Lower lobe of right lung (tissue), 2 donors: ENCODE measurements at places on chromosomes 1 and 21.

GRCh38 chr1:175169286-175170018, 23.1 kb downstream of the KIAA0040 start:
- H3K4me3 ChIP-seq: no peak overlapping the region
- no peak for DNase-seq
- H3K27ac ChIP-seq: peak overlapping the region; percentile 7
- H3K4me1 ChIP-seq: peaks cover 37% of the 10 kb centered on the region
- no peaks in the 10 kb centered on the region for H3K27me3 ChIP-seq
- H3K36me3 ChIP-seq: peaks cover 68% of the 10 kb centered on the region

GRCh38 chr1:165871311-165872067, 44.1 kb downstream of the UCK2 start:
- H3K27me3 ChIP-seq: no peaks in the 10 kb centered on the region
- DNase-seq: peak; percentile 65
- H3K27ac ChIP-seq: no peak overlapping the region
- H3K4me3 ChIP-seq: no peak overlapping the region

GRCh38 chr1:238811211-238811879, 575.0 kb upstream of the CHRM3 start:
- no peak for DNase-seq
- no peak overlapping the region for H3K27ac ChIP-seq
- no peak overlapping the region for H3K4me3 ChIP-seq
- H3K4me1 ChIP-seq: no peaks in the 10 kb centered on the region
- H3K27me3 ChIP-seq: no peaks in the 10 kb centered on the region

- no peak for DNase-seq
- no peaks in the 10 kb centered on the region for H3K4me1 ChIP-seq
- no peak overlapping the region for H3K4me3 ChIP-seq
- H3K36me3 ChIP-seq: no peaks in the 10 kb centered on the region
Measured at GRCh38 chr1:204241050-204241449, 27.3 kb upstream of the GOLT1A start.

- no peaks in the 10 kb centered on the region for H3K4me1 ChIP-seq
- no peaks in the 10 kb centered on the region for H3K27me3 ChIP-seq
- H3K36me3 ChIP-seq: peaks cover 61% of the 10 kb centered on the region
- no peak overlapping the region for H3K4me3 ChIP-seq
Measured at GRCh38 chr1:52348704-52349300, 17.2 kb downstream of the CC2D1B start.

DNA sequence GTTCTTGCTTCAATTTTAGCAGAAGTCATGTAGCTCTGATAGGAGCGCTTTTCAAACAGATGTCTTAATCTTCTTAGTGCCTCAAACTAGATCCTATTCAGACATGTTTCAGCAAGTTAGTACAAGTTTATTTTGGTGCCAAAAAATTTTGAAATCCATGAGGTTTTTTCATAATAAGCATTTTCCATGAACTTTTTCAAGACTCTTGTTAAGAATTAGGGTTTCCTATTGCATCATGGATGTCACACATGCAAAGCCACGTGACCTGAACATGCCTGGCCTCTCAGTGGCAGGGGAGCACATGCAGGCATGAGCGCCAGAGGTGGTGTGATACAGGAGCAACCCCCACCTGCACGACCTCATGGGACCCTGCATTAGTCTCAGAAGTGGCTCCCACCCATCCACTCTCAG, 67.6 kb downstream of the POFUT2 start:
- no peak for DNase-seq
- H3K27ac ChIP-seq: no peak overlapping the region
- no peak overlapping the region for H3K4me3 ChIP-seq
- peaks cover 46% of the 10 kb centered on the region for H3K36me3 ChIP-seq
- no peaks in the 10 kb centered on the region for H3K27me3 ChIP-seq
- no peaks in the 10 kb centered on the region for H3K4me1 ChIP-seq

DNA sequence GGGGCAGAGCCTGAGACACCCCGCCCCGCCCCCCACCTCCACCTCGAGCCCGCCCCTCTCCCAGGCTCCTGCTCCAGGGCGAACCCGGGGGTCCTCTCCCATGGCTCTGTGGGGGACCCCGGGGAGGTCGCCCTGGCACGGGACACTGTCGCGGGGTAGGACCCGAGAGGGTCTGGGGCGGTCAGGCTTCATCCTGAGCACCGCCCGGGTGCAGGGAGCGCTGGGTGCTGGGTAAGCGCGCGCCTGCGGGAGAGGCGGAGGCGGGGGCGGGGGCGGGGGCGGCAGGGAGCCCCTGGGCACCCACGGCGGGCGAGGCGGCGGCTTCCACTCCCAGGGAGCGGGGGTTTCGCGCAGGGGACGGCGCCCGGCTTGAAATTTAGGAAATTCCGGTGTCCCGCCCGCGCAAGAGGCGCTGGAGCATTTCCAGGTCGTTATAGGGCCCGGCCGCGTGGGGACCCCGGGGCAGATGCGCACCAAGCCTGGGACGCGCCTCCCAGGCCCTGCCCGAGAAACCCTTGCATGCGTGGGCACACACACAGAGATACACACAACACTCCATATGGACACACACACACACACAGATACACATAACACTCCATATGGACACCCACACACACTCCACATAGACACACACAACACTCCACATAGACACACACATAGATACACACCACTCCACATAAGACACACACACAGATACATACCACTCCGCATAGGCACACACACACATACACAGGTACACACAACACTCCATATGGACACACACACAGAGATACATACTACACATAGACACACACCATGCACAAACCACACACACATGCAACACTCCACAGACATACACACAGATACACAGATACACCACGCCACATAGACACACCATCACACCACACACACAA, 48.7 kb upstream of the SLC19A1 start:
- peaks cover 16% of the 10 kb centered on the region for H3K27me3 ChIP-seq
- peak overlapping the region; percentile 55 for H3K4me3 ChIP-seq
- no peak overlapping the region for H3K27ac ChIP-seq
- H3K4me1 ChIP-seq: peaks cover 16% of the 10 kb centered on the region

GRCh38 chr1:226784081-226785049, 45.3 kb upstream of the ITPKB start:
- no peak for DNase-seq
- no peak overlapping the region for H3K27ac ChIP-seq
- H3K36me3 ChIP-seq: no peaks in the 10 kb centered on the region

- DNase-seq: no peak
- no peaks in the 10 kb centered on the region for H3K36me3 ChIP-seq
- peaks cover 14% of the 10 kb centered on the region for H3K4me1 ChIP-seq
- no peak overlapping the region for H3K4me3 ChIP-seq
- H3K27me3 ChIP-seq: no peaks in the 10 kb centered on the region
Measured at GRCh38 chr1:203520315-203520714, 26.4 kb downstream of the OPTC start.

DNA sequence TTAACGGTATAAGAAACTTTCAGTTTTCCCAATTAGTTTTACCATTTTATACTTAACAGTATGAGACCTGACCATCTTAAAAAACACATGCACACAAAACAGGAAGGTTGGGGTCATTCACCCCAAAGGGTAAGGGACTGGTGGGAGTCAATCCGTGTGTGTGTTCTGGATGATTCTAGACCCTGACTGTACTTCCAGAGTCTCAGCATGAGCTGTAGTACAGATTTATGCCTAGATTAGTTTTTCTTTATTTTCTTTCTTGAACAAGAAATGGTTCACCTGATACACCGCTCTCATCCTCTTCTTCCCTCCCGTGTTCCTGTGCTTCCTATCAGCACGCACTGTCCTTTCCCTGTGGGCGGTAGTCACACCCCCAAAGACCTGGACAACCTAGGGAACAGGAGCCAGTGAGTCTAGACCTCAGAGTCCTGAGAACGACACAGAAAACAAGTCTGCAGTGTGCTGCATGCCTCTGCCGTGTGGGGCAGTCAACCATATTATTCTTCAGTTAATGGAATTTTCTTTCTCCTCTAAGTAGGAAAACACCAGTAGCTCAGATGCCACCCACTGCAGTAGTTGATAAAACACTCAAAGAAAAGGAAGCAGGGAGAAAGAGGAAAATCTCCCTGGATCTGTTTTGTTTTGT, 38.9 kb upstream of the MRPS6 start:
- DNase-seq: no peak
- no peak overlapping the region for H3K4me3 ChIP-seq
- H3K4me1 ChIP-seq: peaks cover 3% of the 10 kb centered on the region
- no peaks in the 10 kb centered on the region for H3K36me3 ChIP-seq
- no peaks in the 10 kb centered on the region for H3K27me3 ChIP-seq

DNA sequence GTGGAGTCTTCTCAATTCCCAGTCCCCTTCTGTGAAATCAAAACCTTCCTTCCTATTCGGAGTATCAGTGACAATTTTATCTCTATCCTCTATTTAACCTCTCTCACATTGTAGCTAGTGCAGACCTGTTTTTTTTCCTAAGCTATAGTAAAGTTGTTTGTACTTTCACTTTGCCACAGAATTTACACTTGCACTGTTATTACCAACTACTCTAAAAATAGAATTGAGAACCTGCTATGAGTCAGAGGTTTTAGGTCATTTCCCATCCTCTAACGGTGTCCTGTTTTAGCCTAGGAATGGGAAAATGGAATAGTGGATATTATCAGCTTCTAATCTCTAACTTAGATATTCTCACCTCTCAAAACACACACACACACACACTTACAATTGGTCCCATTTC, 862.7 kb downstream of the NCAM2 start:
- no peaks in the 10 kb centered on the region for H3K27me3 ChIP-seq
- H3K4me3 ChIP-seq: no peak overlapping the region

GRCh38 chr1:9153152-9153551, 24.2 kb upstream of the GPR157 start:
- H3K36me3 ChIP-seq: peaks cover 12% of the 10 kb centered on the region
- no peaks in the 10 kb centered on the region for H3K27me3 ChIP-seq
- H3K27ac ChIP-seq: peak overlapping the region; percentile 18
- H3K4me1 ChIP-seq: peaks cover 37% of the 10 kb centered on the region
- H3K4me3 ChIP-seq: no peak overlapping the region
- DNase-seq: no peak

GRCh38 chr1:29912425-29912824, 676.1 kb downstream of the PTPRU start:
- DNase-seq: no peak
- no peaks in the 10 kb centered on the region for H3K36me3 ChIP-seq
- no peak overlapping the region for H3K4me3 ChIP-seq
- peaks cover 10% of the 10 kb centered on the region for H3K27me3 ChIP-seq

DNA sequence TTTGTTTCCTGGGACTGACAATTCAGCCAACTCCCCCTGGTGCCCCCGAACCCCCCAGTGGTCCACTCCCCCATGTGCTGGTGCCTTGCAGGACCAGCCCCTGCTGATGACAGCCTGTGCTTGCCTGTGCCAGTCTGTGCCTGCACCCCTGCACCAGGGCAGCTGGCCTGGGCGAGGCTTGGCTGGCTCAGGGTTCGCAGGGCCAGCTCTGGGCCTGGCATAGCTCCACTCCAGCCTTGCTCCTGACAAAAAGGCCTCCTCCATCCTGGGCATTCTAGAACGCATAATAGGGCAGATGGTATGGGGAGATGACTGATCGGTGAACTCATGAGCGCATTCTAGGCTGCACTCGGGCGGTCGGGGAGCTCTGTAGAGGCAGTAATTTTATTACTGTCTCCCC, 5.4 kb downstream of the CNTN2 start:
- no peak for DNase-seq
- peaks cover 50% of the 10 kb centered on the region for H3K27me3 ChIP-seq
- H3K4me1 ChIP-seq: no peaks in the 10 kb centered on the region
- H3K36me3 ChIP-seq: no peaks in the 10 kb centered on the region

DNA sequence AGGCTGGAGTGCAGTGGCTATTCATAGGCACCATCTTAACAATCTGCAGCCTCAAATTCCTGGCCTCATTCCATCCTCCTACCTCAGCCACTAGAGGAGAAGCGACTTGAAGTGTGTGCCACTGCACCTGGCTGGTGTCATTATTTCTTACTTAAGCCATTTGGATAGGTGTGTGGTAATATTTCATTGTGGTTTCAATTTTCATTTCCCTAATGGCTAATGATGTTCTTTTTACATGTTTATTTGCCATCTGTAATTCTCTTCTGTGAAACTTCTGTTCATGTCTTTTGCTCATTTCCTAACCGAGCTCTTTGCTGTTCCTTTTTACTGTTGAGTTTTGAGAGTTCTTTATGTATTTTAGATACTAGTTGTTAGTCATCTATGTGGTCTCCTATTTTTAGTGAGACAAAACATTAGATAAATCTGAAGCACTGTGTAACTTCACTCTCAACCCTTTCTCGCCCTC, 66.8 kb downstream of the SLC27A3 start:
- no peak overlapping the region for H3K4me3 ChIP-seq
- no peak for DNase-seq
- H3K27ac ChIP-seq: no peak overlapping the region
- H3K27me3 ChIP-seq: no peaks in the 10 kb centered on the region
- peaks cover 4% of the 10 kb centered on the region for H3K4me1 ChIP-seq

DNA sequence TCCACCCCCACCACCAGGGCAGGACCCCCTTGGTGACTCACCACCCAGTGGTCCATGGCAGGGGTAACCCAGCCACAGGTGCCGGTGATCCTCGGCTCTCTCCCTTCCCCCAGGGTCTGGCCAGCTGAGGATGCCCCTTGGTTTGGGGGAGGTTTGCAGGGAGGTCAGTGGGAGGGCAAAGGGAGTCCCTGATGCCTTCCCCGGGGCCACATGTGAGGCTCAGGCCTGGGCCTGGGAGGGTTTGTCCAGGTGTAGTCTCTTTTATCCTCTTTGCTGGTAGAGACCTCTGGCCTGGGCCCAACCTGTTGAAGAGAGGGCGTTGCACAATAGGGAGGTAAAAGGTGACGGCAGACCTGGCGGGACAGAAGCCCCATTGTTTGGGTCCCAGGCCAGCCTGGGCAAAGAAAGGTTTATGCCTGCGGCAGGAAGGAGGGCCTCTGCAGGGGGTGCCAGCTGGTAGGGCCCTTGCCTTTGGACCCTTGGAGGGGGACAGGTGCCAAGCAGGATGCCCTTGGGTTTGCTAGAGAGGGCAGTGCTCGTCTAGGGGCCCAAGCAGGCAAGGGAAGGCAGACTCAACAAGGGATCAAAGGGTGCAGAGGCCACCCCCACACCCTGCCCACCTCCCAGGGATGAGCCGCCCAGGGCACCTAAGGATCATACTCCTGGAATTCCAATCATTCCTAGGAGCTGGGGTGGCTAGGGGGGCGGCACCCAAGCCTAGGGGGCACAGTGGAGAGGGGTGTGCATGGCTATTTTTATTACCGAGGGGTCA, 760 bp upstream of the TINAGL1 start:
- H3K27ac ChIP-seq: peak overlapping the region; percentile 81
- H3K4me1 ChIP-seq: peaks cover 50% of the 10 kb centered on the region
- no peaks in the 10 kb centered on the region for H3K36me3 ChIP-seq
- peaks cover 6% of the 10 kb centered on the region for H3K27me3 ChIP-seq
- peak; percentile 75 for DNase-seq
